ENCODE measurements at places on chromosomes 3 and 15. TPM values are rescaled to one million over a fixed set of nuclear protein-coding genes. Genes with fewer than 3 reads are reported as not detected.

DNA sequence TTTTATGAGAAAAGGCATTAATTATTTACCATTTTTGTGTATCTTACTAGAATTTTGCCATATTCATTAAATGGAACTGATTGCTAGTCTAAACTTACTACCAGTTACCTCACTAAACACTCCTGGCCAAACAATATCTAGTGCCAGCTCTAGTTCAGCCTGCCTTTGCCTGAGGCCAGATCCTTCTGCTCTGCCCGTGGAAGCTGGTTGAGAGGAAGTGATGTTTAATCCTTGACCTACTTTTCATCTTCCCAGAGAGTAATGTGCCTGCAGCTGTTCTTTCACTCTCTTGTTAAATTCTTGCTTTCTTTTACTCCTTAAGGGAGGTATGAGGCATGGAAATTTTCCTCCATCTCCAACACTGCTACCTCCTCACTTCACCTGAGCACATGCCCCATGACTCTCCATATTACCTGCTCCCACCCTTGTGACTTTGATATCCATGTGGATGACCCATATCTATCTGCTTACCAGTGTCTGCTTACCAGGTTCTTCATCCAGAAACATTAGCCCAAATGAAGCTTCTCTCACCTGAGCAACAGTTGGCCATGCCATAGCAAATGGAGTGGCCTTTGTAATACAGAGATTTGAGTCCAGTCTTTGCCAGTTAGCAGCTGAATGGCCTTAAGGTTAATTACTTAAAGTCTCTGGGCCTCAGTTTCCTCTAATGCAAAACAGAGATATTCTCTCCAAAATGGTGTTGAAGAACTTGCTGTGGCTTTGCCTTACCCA is 53.4 kb downstream of the UBE2E1 start:
- DNase-seq: no peak

The MAN2C1 gene
- 89.2 TPM for total RNA-seq

DNA sequence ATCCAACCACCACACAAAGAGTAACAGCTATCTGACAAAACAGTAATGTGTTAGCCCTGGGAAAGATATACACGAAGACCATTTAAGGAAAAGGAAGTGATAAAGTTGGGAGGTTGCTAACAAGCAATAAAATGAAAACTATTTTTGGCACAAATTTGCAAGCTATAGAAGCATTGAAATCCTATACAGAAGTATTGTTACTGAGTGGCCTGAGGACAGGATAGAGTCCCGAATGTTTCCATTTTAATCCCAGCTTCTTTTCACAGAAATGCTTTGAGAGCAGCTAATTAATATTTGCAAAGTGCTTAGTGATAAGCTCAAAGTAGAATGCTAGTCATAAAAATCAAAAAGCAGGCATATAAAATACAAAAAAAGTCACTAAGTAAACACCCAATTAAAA is 51.5 kb downstream of the RAD18 start:
- DNase-seq: no peak

- DNase-seq: no peak
Measured at GRCh38 chr15:75727851-75728715, 15.4 kb upstream of the CSPG4 start.

DNA sequence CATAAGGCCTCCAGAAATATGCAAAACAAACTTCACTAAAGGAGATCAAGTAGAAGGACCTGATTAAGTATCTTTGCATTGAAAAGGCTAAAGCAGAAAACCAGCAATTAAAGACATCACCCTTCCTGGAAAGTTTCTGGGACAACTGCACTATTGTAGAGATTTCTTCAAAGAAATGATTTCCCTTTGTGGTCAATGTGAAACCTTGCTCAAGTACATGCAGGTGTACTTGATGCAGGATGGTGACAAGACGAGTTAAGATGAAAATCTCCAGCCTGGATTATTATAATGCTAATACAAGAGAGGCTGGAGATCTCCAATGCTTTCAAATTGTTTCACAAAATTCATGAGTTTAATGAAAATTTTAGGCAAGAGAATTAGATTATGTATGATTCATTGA is 208.4 kb downstream of the TIGIT start:
- DNase-seq: no peak

The GPR15 gene
- total RNA-seq: not detected

- DNase-seq: no peak
Measured at GRCh38 chr15:71106802-71107500, 8.3 kb upstream of the THSD4 start.

- DNase-seq: no peak
Measured at GRCh38 chr15:65870889-65871533, 1.7 kb downstream of the RAB11A start.
